ENCODE measurements at places on chromosomes 1 and 21.
A peak's percentile ranks its signal among the peaks of the same experiment; 100 is the strongest.

- DNase-seq: no peak
Observed at GRCh38 chr21:45284456-45284741, 3.3 kb downstream of the POFUT2 start.

DNA sequence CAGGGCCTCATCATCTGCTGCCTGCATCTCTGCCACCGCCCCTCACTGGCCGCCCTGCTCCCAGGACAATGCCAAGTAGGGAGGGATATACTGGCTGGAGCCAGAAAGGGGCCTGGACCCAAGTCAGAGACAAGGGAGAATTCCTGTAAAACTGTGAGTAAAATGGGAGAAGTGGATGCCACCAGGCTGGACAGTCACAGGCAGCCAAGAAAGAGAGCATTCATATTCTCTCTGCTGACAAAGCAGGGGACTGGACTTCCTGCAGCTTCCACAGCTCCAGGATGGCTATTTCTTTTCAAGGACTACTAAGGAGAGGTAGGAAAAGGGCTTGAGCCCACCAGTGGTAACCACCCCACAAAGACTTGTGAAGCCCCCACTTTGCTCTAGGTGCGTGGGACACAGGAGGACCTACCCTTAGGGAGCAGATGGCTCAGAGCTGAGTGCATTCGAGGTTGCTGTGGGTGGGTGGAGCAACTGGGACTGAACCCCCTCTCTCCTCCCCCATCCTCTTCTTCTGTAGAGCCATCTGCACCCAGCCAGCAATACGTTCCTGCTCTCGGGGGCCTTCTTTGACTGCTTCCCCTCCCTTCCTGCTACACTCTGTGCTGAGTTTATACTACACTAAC lies 57.5 kb downstream of the GLIS1 start:
- no peak for DNase-seq

GRCh38 chr1:11273595-11274234 lies 717 bp downstream of the UBIAD1 start:
- DNase-seq: no peak

DNA sequence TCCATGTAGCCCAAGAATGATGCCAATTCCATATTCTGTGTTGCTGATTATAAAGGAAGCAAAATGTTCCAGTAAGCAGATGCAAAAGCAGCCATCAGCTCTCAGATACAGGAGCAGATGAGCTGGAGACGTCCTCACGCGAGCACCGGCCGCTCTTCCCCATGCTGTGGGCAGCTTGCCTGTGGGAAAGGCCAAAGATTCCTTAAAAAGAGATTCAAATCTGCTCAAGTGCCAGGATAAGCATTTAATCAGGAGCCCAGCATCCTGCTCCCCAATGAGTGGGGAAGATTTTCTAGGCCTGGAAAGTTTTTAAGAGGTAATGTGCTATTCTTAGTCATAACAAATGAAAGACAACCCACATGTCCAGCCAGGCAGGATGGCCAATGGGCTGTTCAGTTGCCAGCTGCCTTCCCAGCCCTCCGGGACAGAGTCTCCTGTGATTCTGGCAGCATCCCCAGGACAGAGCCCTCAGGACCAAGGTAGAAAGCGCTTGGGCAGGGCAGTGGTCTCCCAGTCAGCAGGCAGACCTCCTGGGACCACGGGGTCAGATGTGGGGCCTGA lies 108.2 kb upstream of the TMPRSS2 start:
- no peak for DNase-seq

- DNase-seq: no peak
Observed at GRCh38 chr1:171943973-171944561, 102.8 kb downstream of the DNM3 start.

GRCh38 chr1:218123968-218124367 lies 161.1 kb upstream of the RRP15 start:
- no peak for DNase-seq

DNA sequence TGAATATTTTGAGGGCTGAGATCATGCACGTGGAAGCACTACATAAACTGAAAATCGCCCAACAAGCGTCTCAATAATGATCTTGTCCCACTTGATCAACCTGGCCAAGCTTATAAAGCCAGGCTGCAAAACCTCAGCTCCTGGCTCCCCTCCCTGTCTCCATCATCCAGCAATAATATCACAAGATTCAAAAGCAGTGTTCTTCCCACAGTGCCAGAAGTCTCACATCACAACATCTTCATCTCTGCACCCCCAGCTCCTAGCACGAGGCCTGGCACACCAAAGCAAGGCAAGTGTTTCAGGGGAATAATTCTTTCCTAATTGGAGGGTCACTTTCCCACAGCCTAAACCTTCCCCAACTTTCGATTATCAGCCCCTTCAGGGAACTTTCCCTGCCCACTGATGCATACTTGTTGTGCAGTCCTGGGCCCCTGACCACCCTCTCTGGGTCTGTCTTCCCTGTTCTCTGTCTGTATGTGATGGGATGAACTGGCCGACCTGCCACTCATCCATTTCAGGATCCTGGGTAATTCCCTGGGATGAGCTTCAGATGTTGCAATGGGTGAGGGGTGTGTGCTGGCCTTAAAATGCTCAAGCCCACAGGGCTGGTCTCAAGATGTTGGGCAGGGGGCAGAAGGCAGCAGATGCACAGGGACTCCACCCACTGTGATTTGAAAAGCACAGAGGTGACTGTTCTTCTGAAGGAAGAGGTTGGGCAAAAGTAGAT lies 129.0 kb downstream of the DMRTB1 start:
- DNase-seq: no peak

DNA sequence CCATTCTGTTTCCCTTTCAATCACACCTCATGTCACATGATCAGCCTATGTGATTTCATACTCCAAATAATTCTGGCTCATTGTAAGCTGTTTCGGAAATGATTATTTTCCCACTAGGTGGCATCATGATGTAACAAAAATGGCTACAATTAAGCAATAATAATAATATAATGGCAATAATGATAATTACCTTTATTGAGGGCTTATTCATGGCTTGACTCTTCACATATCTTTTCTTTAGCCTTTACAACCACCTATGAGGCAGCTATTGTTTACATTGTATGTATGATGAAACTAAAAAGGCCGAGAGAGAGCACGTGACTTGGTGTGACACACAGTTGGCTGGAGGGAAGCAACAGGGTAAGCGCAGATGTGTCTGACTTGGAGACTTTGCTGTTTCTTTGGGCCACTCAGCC lies 12.5 kb upstream of the KPRP start:
- DNase-seq: no peak

DNA sequence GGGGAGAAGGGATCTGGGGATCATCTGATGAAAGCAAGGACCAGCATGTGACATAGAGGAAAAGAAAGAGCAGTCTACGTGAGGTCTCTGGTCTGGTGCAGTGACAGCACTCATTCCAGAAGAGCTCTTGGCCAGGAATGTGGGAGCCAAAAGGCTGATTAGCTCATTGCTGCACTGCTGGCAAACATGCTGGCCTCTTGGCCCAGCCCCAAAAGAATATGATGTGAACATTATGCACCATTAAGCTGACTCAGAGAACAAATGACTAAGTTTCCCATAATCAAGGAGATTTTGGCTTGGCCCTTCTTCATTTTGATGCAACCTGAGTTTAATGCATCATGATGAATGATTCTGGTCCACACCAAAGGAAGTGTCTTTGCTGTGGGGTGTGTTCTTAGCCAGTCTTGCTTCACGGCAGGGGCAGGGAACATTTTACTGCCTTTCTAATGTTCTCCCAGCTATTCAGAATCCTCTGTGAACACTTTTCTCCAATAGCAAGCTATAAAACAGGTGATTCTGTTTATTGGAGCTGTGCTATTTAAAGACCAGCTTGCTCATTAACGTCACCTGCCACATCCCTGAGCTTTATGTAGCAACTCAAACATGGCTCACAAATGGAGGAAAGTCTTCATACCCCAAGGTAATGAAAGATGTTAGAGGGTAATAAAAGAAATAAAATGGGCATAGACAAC lies 55.1 kb downstream of the PCBP3 start:
- DNase-seq: no peak

DNA sequence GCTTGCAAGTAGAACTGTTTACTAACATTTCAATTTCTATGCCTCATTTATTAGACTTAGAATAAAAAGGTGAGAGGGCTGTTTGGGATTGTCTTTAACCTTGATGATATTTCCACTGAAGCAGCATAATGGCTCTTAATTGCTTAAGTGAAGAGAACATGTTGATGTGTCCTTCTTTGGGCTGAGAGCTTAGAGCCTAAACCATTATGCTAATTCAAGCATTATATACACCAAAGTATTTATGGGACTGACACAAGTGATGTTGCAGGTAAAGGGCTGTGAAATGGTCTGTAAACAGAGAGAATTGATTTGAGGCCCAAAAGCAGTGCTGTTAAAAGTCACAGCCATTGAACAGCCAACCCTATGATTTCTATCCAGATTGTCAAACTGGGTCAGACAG lies 113.9 kb downstream of the ATG4C start:
- no peak for DNase-seq

- DNase-seq: no peak
Observed at GRCh38 chr1:60763741-60764140, 318.6 kb upstream of the NFIA start.

DNA sequence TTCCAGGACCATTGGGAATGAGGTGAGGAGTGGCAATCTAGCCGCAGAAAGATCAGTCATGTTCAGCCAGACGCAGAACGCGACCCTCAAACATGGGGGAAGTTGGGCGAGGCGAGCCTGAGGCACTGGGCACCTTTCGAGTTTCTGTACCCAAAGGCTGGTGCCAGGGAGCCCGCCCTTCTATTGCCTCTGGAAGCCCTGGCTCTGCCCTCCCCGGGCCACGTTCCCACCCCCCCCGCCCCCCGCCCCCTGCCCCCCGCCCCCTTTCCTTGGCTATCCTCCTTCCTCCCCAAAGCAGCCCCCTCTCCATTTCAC lies 2.2 kb upstream of the ZBTB7B start:
- no peak for DNase-seq

DNA sequence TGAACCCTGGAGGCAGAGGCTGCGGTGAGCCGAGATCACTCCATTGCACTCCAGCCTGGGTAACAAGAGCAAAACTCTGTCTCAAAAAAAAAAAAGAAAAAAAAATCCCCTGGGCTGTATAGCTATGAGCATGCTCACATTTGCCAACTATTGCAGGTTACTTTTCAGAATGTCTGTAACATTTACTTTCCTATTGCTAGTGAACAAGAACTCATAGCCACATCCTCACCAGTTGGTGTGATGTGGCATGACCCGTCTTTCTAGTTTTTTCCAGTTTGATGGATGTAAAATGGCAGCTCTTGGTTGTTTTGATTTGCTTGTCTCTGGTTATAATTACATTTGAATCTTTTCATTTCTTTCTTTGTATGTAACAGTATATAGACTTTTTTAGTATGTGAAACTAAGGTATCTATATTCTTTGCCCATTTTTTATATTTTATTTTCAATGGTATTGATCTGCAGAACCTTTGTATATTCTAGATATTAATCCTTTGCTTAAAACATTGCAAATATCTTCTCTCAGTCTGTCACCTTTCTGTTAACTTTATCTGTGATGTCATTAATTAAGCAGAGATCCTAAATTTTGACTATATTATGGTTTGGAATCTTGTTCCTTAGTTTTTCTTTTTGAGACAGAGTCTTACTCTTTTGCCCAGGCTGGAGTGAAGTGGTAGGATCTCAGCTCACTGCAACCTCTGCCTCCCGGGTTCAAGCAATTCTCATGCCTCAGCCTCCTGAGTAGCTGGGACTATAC lies 11.6 kb downstream of the MED18 start:
- DNase-seq: no peak

- DNase-seq: no peak
Observed at GRCh38 chr1:28286111-28286510, 26.8 kb downstream of the SESN2 start.

GRCh38 chr1:227059076-227059475 lies 119.0 kb downstream of the COQ8A start:
- DNase-seq: no peak

GRCh38 chr1:201557572-201557958 lies 18.6 kb downstream of the NAV1 start:
- DNase-seq: no peak

GRCh38 chr21:35942211-35943144 lies 117.8 kb downstream of the SETD4 start:
- DNase-seq: peak; percentile 9

DNA sequence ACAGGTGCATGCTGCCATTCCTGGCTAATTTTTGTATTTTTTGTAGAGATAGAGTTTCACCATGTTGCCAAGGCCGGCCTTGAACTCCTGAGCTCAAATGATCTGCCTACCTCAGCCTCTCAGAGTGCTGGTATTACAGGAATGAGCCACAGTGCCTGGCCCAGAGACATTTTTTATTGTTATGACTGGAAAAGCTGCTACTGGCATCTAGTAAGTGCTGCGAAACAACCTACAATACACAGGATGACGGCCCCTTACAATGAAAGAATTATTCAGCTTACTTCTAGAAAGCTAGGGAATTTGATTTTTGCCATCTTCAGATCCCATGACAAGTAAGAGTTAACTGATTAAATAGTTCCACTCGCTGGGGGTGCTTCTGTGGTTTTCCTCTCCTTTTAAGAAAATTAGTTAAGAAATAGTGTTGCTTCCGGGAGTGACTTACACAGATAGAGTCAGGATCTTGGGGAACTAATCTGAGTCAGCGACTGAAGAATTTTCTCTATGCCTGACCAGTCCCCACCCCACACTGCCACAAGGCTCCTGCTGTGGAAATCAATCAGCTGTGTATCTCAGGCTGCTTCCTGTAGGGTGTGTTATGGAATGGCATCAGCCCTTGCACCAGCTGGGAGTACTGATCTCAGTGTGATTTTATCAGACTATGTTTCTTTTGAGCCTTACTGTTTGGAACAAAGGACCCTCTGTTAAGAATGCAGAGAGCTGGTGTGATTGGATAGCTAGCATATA lies 93.0 kb upstream of the BMP8A start:
- peak; percentile 90 for DNase-seq

- no peak for DNase-seq
Observed at GRCh38 chr1:210262167-210262896, 29.7 kb downstream of the SERTAD4 start.

DNA sequence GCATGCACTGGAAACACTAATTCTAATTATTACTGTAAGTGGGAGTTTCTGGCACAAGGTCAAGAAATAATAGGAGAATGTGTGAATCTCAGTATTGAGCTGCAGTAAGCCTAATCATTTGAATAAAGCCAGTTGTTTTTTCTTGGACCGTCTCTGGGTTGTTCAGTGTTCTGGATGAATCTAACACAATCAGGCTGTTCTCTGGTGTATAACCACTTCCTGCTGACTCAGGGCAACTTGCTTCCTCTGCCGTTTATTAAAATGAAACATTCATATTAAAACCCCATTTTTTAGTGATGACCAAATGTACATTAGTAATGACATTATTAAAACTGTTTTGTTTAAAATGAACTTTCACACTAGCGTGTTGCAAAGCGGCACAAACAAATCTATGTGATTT lies 273.1 kb upstream of the SNX7 start:
- no peak for DNase-seq

GRCh38 chr1:27600498-27601175 lies 3.3 kb downstream of the AHDC1 start:
- DNase-seq: no peak

DNA sequence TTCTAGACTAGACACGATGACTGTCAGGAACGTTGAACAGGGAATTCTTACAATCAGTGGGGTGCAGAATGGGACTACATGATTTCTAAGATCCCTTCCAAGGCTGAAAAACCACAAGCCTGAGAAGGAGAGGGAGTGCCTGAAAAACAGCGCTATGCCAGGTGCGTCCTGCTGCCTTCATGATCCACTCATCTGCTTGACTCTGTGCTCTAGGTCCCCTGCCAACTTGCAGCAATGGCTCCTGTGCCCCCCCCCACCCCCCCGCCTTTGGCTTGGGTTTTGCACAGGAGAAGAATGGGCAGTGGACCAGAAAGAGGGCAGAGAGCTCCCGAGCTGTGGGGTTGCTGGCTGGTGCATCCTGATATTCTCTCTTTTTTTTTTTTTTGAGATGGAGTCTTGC lies 5.9 kb downstream of the SLC2A7 start:
- DNase-seq: no peak

GRCh38 chr1:244552336-244552735 lies 91.3 kb downstream of the CATSPERE start:
- no peak for DNase-seq

All from GF-D8 (cell line).